ENCODE measurements at places on chromosomes 16 and 17. TPM values are rescaled to one million over a fixed set of nuclear protein-coding genes. Genes with fewer than 3 reads are reported as not detected.

OTOP2 gene
- 0.39 TPM for polyA plus RNA-seq

CDRT15 gene
- polyA plus RNA-seq, result not detected

ADAMTS18 gene
- polyA plus RNA-seq, result 2.2 TPM

CHD9NB gene
- 0.83 TPM for polyA plus RNA-seq
